ENCODE measurements at places on chromosomes 4 and X. TPM values are rescaled to one million over a fixed set of nuclear protein-coding genes. Genes with fewer than 3 reads are reported as not detected.

- no peak for DNase-seq
These were observed 355.0 kb downstream of the PPP1R2C start for GRCh38 chrX:42422961-42423360.

GRCh38 chr4:159505266-159505975, 402.5 kb downstream of the RAPGEF2 start:
- no peak for DNase-seq

DNA sequence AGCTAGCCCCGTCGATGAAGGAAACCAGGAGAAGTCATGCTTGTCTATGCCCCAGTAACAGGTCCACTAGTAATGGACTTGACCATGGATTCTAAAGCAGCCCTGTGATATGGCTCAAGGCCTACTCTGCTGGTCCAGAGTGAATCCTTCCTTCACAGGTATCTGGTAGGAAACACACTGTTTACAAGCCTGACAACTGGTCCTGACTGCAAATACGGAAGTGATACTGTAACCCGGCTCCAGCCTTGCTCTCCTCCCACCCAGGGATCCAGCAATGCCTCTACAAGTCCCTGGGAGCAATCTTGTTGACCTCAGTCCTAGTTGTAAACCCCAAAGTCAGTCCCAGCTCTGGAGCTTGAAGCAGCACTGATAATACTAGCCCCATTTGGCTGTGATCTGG, 239.2 kb upstream of the GRID2 start:
- no peak for DNase-seq

- no peak for DNase-seq
These were observed 60.1 kb upstream of the PLAC1 start for GRCh38 chrX:134718105-134718965.

- DNase-seq: no peak
These were observed 98.3 kb downstream of the ARHGAP24 start for GRCh38 chr4:85573270-85573669.

GRCh38 chr4:23163647-23164436, 471.1 kb downstream of the GBA3 start:
- no peak for DNase-seq

DNA sequence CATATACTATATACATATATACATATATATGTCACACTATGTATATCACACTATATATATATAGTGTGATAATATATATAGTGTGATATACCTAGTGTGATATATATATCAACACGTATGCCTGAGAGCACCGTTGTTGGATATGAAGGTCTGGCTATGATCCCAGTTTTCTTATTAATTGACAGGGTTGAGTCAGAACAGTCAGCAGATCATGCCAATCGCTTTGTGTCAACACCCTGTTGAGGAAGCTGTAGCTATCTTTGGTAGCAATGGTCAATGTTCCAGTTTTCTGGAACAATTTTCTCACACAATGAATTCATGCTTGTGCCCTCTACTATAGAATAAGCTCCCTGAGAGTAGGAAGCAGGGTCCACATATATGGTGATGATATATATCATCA, 496.0 kb upstream of the AGA start:
- DNase-seq: no peak

- DNase-seq: no peak
These were observed 523.1 kb downstream of the IQCM start for GRCh38 chr4:149292425-149293007.

- DNase-seq: no peak
These were observed 83.0 kb upstream of the ADRA2C start for GRCh38 chr4:3683077-3683743.

- no peak for DNase-seq
These were observed 593.8 kb upstream of the DIPK2B start for GRCh38 chrX:45794323-45794994.

GRCh38 chr4:173449380-173449717, 50.4 kb upstream of the SCRG1 start:
- no peak for DNase-seq

- DNase-seq: no peak
These were observed 40.5 kb downstream of the BMP3 start for GRCh38 chr4:81071013-81071412.

GRCh38 chr4:66556651-66557278, 886.5 kb upstream of the EPHA5 start:
- no peak for DNase-seq

- DNase-seq: no peak
These were observed 160.5 kb downstream of the RASL11B start for GRCh38 chr4:53022513-53023100.

- DNase-seq: no peak
These were observed 13.3 kb downstream of the VEGFC start for GRCh38 chr4:176779421-176779820.

DNA sequence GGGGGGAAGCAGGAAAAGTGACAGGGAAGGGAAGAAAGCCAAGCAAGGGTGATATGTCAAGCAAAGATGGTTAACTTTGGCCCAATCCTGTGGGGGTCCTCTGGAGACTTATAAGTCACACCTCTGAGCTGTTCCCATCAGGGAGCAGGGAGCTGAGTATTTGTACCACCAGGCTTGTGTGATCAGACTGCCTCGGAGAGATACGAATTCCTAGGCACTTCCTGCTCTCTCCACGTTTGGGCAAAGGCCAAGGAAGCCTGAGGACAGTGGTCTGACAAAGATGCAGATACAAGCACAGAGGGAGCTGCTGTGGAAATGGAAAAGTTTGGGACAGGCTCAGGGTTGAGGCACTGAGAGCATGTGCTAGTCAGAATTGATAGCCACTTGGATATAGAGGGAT, 10.4 kb upstream of the PPP3CA start:
- no peak for DNase-seq

GRCh38 chrX:13092455-13092941, 48.1 kb upstream of the FAM9C start:
- no peak for DNase-seq

GRCh38 chrX:34275699-34276098, 143.6 kb upstream of the FAM47A start:
- DNase-seq: no peak

DNA sequence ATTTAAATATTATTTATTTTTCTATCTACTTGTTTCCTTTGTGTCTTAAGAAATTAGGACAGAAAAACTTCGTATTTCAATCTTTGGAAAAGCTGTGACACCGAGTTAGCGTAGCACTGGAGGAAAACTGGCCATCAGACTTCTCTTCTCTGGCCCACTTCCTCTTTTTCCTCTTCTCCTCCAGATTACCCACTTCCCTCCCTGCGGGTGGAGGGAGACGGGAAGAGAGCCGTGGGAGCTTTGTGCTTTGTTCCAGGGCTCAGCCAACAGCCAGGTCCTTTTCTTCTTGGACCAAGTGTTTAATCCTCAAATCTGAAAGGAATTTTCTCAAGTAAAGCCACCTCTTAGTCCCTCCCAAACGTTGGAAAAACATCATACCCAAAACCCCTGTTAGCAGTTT, 29.7 kb downstream of the OFD1 start:
- DNase-seq: no peak

DNA sequence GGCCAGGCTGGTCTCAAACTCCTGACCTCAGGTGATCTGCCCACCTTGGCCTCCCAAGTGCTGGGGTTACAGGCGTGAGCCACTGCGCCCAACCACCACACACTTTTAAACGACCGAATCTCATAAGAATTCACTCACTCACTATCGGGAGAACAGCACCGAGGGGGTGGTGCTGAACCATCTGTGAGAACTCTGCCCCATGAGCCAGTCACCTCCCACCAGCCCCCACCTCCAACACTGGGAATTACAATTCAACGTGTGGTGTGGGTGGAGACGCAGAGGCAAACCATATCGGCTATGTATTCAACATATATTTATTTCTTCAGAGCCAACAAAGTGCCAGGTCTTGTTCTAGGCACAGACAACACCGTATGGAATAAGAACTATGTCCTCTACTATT, 3.6 kb downstream of the TLR3 start:
- no peak for DNase-seq

Gene GAGE12J
- total RNA-seq: not detected

Gene GATA1
- 0.46 TPM for total RNA-seq

Gene RP2
- total RNA-seq: 7.2 TPM

Gene MAGEB16
- not detected for total RNA-seq

Gene STPG2
- 0.57 TPM for total RNA-seq

Gene CXorf49
- total RNA-seq: not detected

Gene DGKK
- total RNA-seq: not detected

Gene PROM1
- 0.18 TPM for total RNA-seq

Gene SMPX
- 1.4 TPM for total RNA-seq
